ENCODE measurements at places on chromosomes 12 and 14.

GRCh38 chr14:50758305-50758704 is 72.7 kb downstream of the NIN start:
- DNase-seq = no peak

DNA sequence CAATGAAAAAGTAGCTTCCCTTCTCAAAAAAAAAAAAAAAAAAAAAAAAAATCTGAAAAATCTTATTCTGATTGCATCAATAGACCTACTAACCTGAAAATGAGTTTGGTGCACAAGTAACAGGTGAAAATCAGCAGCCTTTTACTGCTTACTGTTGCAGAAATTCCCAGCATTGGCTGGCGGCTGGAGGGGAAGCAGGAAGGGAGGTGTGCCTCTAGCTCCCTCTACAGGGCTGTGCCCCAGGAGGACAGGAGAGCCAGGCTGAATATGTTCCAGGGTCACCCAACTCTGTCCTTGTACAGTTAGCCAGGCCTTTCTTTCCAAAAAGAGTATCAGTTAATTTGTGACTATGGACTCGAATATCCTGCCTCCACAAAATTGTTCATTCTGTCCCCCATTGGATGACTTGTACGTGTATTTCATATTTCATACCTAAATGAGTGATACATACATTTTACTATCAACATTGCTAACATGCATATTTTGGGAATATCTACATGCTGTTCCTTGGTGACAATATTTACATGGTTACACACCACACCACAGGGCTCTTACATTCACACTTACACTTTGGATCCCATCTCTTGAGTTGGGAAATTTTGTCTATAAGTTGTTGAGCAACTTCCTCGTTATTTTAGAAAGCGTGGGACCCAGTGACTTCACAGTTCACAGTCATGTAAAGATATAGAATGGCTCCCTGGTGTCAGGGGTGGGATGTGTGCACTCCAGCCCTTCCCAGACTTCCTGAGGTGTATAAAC is 124.8 kb downstream of the SAMD4A start:
- DNase-seq = no peak

- DNase-seq = no peak
These were observed 35.1 kb downstream of the NCOR2 start for GRCh38 chr12:124532331-124532750.

GRCh38 chr12:18888047-18888446 is 150.1 kb downstream of the CAPZA3 start:
- DNase-seq = no peak

- DNase-seq = no peak
These were observed 195.1 kb upstream of the RTL1 start for GRCh38 chr14:101098641-101099040.

- no peak for DNase-seq
These were observed 273.8 kb upstream of the SFSWAP start for GRCh38 chr12:131436922-131437705.

DNA sequence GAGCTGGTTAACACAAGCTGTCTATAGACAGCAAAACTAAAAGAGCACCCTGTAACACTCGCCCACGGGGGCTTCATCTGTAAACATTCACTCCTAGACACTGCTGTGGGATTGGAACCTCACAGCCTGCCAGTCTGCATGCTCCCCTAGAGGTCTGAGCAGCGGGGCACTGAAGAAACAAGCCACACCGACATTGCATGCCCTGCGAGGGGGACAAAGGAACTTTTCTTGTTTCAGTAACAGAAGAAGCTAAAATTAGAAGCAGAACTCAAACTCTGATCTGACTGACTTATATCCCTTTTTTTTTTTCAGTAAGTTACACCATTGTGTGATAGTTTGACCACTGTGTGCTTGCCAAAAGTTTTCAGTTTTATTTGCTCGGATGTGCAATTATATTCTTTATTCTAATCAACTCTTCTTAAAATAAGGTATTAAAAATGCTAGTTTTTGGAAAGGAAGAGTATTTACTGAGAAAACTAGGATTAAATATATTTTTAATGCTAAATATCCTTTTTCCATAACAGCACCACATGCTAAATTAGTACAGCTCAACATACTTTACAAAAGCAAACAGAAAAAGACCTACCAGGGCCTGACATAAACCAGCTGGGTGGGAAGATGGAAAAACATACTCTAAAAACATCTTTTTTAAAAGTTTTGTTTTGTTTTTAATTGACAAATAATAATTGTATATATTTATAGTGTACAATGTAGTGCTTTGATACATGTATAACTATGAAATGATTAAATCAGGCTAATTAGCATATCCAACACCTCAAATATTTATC is 100.2 kb downstream of the EPS8 start:
- DNase-seq = no peak

DNA sequence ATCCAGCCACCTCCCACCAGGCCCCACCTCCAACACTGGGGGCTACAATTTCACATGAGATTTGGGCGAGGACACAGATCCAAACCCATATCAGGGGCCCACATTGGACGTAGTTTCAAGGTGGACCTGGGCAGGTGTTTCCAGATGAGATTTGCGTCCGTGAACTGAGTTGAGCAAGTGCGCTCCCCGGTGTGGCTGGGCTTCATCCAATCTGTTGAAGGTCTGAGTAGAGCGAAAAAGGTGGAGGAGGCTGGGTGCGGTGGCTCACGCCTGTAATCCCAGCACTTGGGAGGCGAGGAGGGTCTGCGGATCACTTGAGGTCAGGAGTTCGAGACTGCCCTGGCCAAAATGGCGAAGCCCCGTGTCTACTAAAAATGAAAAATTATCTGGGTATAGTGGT is 4.9 kb upstream of the GLT1D1 start:
- DNase-seq = no peak

GRCh38 chr12:61385771-61386170 is 874.4 kb upstream of the USP15 start:
- no peak for DNase-seq

DNA sequence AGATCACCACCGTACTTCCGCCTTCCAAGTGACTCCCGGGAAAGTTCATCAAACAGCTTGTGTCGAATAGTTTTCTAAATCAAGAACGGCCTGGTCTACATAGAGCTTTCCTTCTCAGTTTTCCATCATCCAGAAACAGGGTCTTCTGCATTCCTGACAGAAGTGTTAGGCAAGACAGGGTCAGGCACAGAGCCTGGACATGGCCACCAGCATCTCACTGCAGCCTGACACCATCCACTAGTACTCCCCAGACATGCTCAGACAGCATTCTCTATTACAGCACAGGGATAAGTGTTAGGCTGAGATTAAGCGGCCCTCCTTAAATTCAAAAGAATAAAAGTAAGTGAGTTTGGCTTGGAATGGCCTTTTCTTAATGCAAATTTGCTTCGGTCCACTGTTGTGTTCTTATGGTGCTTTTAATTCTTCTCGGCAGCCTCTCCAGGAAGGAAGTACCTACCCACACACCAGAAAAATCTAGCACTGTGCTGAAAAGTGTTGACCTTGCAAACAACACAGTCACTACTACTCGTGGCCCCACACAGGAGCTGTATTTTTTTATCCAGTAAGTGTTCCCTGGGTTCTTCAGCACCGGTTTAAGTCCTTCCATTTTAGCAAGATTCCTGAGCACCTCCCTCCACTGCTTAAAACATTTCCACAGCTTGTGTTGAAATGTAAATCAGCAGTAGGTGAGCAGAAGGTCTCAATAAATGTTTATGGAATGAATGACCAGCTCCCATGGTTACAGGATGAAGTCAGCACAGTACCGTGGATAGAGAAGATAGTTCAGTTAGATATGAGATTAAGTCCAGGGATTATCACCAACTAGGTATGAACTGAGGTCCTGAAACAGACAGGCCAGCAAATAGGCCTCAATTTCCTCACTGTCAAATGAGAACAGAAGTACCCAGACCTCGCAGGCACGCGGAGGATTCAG is 44.1 kb downstream of the SETD3 start:
- DNase-seq = no peak

DNA sequence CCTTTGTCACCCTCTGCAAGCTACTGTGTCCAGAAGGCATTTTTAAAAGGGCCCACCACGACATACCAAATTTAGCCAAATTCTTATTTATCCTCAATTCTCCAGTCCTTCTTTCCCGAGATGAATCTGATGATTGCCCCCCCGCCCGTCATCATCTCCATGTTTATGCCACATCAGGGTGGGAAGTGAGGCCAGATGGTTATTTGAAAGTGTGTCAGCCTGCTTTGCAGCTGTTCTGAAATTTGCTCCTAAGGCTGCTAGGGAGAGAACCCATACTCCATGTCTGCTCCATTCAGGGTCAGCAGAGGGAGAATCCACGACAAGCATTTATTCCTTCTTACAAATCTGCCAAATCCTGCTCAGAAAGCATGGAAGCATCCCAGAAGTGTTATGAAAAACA is 337.8 kb downstream of the ADAMTS20 start:
- no peak for DNase-seq

GRCh38 chr12:88625356-88625755 is 45.1 kb upstream of the KITLG start:
- no peak for DNase-seq

DNA sequence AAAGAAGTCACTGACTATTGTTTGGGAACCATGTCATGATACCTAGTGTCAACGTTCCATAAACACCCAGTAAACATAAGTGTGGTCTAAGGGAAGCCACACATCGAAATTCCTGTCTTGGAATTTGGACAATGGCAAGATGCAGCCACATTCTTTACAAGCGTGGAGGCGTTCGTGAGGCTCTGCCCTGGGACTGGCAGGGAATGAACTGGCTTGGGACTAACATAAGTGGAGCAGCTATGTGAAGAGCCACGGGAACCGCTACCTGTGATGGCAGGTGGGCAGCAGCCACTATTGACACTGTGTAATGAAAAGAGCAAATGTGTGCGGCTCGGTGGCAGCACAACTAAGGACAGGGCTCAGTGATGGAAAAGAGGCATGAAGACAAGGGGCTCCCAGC is 10.0 kb upstream of the NRIP2 start:
- no peak for DNase-seq

- DNase-seq = no peak
These were observed 21.1 kb upstream of the TTC7B start for GRCh38 chr14:90837355-90837754.

DNA sequence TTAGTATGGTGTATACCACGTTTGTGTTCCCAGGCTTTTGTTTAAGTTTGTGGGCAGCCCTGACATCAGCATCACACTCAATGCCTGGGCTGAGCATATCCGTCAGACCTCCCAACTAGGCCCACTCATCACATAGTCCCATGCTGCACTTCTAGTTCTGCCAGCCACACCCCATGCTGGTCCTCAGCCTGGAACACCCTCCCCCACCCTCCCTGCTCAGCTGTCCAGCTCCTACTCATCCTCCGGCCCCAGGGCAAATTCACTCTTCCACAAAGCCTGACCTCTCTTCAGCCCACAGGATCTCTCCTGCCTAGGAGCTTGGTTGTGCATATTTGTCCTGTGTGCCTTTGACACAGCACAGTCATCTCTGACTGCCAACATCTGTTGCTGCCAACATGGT is 3.9 kb upstream of the ENDOU start:
- DNase-seq = no peak

GRCh38 chr14:77003960-77004710 is 24.4 kb downstream of the IRF2BPL start:
- no peak for DNase-seq

GRCh38 chr12:30417697-30418231 is 277.9 kb downstream of the IPO8 start:
- DNase-seq = peak; percentile 99

DNA sequence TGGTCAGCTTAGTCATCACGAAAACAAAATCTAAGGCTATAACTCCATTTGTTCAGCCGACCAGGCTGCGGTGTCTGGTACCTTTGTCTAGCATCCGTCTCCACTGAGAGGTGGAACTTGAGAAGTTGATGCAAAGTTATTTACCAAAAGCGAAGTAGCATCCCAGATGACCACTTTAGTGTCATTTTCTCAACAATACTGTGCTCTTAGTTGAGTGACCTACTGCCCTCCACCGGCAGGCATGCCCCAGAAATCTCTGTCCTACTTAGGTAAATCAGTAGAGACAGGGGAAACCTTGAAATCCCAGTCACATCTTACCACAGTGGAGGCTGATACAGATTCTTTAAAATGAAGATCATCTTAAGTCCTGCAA is 1.3 kb upstream of the ST8SIA1 start:
- DNase-seq = no peak

- no peak for DNase-seq
These were observed 47.8 kb upstream of the MED13L start for GRCh38 chr12:116325336-116325664.

- DNase-seq = no peak
These were observed 2.0 kb upstream of the VAMP1 start for GRCh38 chr12:6472491-6472890.

DNA sequence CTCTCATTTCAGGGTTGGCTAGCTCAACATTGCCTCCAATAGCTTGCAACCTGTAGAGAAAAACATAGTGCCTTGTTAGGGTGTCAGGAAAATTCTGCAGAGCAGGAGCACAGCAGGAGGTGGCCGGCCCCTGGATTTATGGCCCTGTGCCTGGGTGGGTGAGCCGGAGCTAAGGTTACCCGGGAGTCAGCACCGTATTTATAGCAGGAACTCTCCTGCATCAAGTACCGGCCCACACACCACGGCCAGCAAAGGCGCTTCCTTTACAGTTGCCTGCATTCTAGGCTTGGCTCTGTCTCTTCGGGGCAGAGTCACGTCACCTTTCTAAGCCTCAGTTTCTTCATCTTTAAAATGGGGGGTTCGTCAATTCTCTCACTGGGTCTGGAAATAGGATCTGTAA is 52.8 kb upstream of the EML1 start:
- no peak for DNase-seq

- DNase-seq = no peak
These were observed 100.7 kb downstream of the DUSP16 start for GRCh38 chr12:12461923-12462315.

DNA sequence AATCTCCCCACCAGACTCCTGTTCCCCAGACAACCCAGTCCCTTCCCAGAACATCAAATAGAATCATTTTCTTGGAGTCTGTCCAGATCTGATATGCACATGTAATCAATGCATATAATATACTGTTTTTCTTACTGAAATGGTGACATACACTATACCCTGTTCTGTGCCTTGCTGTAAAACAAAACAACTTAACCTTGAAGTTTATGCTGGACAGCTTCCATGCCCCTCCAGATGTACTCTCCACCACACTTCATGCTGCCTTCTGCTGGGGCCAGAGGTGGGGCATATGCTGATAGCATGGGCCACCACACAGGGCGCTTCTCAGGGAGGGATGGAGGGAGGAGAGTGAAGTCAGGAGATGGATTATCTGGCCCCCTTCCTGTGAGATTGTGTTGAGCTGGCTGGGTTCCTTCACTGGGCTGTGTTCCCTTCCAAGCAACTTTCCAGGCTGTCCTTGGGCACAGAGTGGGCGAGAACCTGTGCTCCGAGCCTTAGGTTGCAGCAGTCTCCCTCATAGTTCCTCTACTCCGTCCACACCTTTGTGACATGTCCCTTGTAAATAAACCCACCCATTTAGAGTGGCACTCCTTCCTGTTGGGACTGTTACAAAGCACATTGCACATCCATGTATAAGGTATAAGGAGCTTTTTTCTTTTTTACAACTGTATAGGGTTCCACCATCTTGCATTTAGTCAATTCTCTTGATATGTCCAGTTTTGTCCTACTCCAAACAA is 77.6 kb upstream of the RIC8B start:
- DNase-seq = no peak
